ENCODE measurements at places on chromosomes 2 and 18.
A peak's percentile ranks its signal among the peaks of the same experiment; 100 is the strongest.

- DNase-seq = no peak
Observed at GRCh38 chr2:121689356-121689755, 40.1 kb upstream of the CLASP1 start.

- no peak for DNase-seq
Observed at GRCh38 chr18:48805826-48806535, 144.8 kb downstream of the SMAD7 start.

- no peak for DNase-seq
Observed at GRCh38 chr2:197198890-197199289, 111.7 kb downstream of the ANKRD44 start.

DNA sequence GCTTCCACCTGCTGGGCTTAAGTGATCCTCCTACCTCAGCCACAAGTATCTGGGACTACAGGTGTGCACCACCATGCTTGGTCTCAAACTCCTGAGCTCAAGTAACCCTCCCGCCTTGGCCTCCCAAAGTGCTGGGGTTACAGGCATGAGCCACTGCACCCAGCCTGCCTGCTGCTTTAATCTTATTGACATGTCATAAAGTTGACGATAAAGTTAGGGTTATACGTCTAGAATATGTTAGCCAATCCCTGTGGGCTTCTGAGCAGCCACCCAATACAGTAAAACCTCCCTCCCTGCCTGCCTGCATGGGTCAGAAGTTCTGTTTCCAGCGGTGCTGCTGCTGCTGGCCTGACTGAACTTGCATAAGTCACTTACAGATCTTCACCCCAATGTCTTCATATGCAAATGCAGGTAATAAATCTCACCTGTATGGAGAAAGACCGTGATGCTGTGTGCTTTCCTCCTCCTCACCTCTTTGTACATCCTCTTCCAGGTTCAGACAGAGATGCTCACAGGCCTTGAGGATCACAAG is 30.1 kb downstream of the TGIF1 start:
- no peak for DNase-seq

GRCh38 chr2:157593411-157593810 is 35.3 kb downstream of the ACVR1C start:
- DNase-seq = no peak

DNA sequence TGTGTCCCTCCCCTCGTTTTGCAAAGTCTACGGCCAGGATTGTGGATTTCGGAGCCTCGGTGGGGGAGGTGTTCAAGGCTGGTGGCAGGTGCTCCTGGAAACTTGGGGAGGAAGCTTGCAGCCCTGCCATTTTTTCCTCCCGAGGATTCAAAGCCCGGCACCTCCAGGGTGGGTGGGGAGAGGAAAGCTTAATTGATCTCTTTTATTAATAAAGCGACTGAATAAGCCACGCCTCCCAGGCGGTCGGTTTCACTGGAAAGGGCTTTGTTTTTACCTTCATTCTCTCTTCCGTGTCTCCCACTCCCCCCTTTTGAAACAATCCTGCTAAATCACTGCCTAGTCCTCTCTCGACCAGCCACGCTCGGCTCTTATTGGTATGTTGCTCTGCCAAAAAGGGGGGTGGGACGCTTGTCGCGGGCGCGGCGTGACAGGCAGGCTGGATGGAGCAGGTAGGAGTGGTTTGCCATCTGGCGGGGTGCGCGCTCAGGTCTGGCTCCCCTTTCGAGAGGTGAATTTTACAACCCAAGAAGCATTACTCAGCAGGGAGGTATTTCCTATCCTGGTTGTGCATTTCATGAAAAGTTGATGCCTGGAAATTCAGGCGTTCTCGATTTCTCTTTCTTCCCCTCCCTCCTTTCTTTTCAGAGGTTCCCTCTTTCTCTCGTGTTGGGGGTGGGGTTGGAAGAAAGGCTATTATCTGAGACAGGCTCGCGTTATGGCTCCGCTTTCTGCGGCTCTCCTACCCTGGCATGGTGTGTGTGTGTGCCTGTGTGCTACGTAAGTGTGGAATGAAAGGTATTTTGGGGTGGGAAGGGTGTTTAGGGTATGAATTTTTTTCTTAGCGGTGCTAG is 1.4 kb downstream of the NEDD4L start:
- DNase-seq = no peak

DNA sequence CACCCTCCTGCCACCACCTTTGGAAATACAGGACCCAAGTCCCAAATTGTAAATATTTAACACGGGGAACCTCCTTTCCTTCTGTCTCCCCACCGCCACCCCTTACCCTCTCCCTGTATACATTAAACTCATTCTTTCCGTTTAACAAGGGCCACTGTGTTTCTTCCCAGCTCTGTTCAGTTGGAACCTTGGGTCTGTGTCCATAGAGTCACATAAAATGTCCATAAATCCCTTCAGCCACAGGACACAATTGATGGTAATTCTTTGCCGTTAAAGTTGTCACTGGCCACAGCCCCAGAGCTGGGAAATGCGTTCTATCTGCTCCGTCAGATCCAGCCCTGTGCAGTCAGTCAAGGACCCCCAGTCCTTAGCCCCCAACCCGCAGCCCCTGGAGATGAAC is 49.9 kb upstream of the FZD7 start:
- no peak for DNase-seq

DNA sequence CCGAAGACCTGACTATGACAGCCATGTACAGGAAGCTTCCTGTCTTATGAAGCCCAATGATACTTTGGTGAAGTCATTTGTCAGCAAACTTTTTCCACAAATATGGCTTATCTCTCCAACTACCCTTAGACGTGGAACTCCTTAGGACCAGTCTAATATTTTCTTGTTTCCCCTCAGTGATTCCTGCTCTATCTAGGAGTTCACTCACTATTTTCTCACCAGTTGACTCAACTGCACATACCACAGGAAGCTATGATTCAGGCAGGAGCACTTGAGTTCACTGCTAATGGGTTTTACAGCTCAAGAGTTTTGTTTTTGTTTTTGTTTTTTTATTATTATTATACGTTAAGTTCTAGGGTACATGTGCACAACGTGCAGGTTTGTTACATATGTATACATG is 109.3 kb downstream of the ANTXR1 start:
- DNase-seq = peak; percentile 72

- DNase-seq = peak; percentile 42
Observed at GRCh38 chr2:62672601-62673000, 32.9 kb upstream of the EHBP1 start.

DNA sequence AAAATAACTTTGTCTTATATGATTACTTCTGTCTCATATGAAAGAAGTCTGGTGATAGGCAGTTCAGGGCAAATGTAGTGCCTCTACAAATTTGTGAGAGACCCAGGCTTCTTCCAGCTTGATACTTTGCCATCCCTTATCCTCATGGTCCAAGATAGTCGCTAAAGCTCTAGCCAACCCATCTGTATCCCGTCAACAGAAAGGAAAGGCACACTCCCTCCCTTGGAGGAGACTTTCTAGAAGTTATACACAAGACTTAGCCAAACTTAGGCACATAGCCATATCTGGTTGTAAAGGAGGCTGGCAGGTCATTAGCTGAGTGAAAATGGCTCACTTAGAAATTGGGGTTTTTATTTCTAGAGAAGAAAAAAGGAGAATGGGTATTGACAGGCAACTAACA is 14.3 kb upstream of the EHBP1 start:
- no peak for DNase-seq

DNA sequence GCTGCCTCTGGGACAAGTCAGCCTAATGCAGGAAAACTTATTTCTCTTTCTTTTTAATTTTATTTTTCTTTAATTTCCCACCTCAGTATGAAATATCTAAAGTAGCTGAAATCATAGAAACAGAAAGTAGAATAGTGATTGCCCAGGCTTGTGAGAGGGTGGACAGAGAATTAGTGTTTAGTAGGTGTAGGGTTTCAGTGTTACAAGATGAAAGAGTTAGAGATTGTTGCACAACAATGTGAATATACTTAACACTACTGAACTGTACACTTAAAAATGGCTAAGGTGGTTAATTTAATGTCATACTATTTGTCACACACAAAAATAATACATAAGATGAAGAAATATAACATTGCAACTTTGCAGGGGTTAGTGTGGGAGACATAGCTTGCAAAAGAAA is 80.8 kb downstream of the NAT8 start:
- no peak for DNase-seq

DNA sequence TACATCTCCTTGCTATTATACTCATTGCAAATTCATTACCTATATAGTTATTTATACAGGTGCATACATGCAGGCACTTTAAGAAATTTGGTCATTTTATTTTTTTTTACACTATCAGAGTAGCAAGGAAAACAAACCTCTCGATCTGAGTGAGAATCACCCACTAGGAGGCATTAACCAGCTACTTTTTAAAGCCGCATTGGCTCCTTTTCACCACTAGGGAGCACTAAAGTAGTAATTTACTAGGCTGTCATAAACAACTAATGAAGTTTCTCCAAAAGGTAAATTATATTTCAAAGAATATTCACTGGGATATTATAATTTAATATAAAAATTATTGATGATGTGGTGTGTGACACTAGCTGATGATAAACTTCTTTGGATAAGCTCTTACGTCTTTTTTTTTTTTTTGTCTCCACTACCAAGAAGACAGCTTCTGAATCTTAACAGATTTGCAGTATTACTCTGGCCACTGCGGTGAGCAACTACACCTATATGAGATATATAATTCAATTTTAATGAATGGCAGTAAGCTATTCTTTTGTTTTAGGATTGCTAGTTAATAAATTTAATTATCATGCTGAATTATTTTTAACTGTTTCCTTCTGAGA is 101.9 kb downstream of the NOL4 start:
- DNase-seq = peak; percentile 9

DNA sequence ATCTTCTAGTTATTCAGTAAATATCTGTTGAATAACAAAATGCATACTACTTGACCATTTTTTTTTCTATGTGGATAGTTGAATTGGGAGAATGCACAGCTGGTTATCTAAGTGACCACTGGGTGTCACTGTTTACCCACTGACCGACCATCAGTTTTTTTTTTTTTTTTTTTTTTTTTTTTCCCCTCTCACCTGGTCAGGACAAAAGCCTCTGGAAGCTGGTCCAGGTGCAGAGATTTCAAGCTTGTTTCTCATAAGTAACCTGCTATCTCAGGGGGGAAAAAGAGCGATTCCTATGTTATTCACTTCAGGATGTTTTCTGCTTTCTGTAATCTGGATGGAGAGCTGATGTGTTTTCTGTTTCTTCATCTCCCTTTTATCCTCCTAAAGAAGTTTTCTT is 256.0 kb downstream of the DCDC2C start:
- DNase-seq = no peak

- no peak for DNase-seq
Observed at GRCh38 chr2:71613953-71614925, 160.9 kb downstream of the DYSF start.

DNA sequence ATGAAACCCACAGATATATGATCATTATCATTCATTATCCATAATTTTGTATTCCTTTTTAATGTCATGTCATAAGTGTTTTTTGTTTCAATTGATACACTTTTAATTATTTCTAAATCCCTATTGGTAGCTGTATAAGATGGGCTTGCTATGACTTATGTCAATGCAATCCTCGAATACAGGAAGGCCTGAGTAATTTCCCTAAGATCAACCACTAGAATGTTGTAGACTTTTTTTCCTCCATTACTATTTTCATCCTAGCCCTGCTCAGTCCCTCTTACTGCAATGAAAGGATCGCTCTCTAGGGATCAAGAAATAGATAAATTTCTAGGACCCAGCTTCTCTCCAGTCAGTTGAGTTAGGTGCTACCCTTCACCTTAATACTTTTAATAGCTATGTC is 186.3 kb downstream of the KCNE4 start:
- no peak for DNase-seq

DNA sequence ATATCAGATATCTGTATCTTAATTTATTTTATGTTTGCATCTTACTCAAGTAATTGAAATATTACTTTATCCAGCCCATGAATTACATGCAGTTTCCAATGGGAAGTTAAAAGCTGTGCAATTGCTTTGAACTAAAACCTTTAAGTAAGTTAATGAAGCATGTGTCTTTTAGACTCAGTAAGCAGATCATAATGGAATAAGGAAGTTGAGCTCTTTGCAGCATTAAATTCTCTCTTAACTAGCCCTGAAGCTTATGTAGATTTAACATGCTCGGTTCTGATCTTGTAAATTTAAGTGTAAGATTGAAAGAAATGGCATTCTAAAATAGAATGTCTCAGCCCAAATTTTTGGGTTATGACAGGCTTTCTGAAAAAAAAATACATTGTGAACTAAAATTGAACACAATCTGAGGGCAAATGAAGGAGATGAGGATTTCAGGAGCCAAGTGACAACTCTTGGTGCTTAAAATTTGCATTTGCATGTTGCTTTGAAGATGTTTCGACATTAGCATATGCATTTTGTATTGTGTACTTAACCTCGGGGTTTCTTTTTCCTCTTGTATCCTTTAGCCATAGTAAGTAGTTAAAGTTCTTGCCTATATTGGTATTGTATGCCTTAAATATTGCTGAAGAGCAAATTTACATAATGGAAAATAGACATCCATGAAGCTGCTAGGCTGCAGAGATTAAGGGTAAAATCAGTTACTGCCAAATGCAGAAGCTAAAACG is 297.8 kb upstream of the KCNJ3 start:
- no peak for DNase-seq

DNA sequence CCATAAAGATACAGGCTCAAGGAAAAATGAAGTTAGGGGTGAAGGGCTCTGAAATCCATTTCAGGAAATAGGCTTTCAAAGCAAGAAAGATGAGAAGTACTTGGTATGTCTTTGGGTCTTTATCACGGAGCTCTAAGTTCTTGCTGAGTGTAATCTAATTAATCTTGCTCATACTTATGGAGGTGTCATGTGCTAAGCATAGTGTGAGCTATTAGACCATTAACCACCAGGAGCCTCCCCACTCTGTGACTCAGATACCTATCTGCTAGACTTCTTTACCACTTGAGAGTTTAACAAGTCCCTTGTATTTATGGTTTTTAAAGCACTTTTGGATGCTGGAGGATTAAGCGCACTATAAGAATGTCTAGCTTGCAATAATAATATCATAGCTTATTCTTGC is 678.7 kb downstream of the EPHA4 start:
- DNase-seq = peak; percentile 55

GRCh38 chr2:167279810-167280209 is 391.5 kb downstream of the XIRP2 start:
- DNase-seq = no peak

GRCh38 chr2:120607506-120607905 is 128.2 kb upstream of the GLI2 start:
- DNase-seq = no peak

DNA sequence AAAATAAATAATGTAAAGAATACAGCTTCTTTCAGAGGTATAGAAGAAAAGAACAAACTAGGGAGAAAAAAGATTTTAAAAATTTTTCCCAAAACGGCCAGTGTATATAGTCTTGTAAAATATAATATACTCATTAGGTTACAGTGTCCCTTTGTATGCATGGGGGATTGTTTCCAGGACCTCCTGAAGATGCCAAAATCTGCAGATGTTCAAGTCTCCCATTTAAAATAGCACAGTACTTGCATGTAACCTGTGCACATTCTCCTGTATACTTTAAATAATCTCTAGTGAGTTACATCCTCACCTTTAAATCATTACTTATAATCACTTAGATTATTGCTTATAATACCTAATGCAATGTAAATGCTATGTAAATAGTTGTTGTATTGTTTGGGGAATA is 80.6 kb upstream of the LRRTM4 start:
- no peak for DNase-seq

DNA sequence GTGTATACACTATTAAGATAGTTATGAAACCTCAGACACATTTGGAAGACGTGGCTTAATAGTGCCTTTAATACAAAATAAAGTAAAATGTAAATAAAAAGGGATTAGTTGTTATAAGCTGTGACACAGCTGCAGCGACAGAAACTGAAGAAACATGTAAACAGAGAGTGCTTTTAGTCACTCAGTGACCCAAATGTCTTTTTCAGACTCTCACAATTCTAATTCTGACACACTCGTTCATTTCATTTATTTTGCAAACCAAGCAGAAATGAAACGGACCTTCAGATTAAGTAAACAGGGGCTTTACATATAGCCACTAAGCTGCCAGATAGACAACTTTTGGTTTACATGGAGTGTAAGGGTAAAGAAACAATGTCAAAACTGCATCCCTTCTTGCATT is 181.0 kb upstream of the ETAA1 start:
- DNase-seq = no peak

Data from kidney epithelial cell (primary cell).